ENCODE measurements at places on chromosomes 11 and 22.

DNA sequence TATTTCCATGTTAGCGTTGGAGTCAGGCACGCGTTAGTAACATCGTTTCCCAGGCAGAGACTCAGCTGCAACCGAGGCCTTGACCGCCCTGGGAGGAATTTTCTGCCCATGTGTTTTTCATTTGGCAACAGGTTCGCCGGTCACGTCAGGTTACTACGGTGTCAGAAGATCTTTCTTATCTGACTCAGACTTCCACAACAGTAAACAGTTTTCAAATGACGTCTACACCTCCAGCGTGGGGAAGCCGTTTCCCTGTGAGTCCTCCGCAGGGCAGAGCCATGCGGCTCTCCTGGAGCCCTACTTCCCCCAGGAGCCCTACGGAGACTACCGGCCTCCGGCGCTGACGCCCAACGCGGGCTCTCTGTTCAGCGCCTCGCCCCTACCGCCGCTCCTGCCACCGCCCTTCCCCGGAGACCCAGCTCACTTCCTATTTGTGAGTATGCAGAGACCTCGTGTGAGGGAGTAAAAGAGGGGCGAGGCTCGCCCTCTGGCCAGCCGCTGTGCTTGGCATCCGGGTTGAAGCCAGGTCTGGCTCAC is 14.3 kb upstream of the POU2AF3 start:
- peak; percentile 24 for DNase-seq

DNA sequence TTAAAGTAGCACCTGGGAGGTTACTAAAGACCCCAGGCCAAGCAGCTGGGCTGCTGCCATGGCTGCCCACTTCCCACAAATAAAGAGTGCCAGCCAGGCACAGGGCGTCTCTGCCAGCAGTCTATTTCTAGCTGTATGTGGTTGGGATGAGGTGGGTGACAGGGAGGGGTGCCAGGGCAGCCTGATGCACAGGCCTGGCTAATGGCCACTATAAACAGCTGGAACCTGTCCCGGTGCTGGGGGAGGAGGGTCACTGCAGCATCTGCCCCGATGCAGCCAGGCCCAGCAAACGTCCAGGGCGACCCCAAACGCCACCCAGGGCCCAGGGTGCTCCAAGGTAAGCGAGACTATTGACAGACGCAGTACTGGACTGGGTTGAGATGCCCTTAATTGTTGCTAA is 37.4 kb downstream of the SCUBE1 start:
- no peak for DNase-seq

- no peak for DNase-seq
Observed at GRCh38 chr11:73249853-73250783, 22.0 kb upstream of the P2RY6 start.

- no peak for DNase-seq
Observed at GRCh38 chr22:50476868-50477267, 2.0 kb upstream of the SBF1 start.

DNA sequence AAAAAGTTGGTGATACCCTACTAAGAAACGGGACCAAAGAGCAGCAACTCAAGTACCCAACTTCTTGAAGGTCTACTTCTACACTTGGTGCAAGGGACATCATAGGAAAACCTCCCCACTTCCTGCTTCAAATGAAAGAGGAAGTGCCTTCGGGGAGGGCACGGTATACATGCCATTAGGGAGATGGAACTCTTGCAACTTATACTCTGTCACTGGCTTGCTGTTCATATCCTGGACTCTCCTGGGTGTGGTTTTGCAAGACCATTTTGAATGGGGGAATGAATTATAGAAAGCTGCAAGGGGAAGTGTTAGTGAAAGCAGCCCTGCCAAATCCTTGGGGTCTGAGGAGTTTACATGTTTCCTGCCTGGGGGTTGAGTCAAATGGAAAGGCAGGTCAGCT is 41.9 kb downstream of the CSNK2A3 start:
- DNase-seq = no peak

- DNase-seq = no peak
Observed at GRCh38 chr22:39356464-39356863, 6.7 kb downstream of the SYNGR1 start.

Measured in LoVo (cell line).